ENCODE measurements at places on chromosomes 16 and 17.

GRCh38 chr16:30581457-30581856 lies 4.0 kb downstream of the ZNF785 start:
- DNase-seq = no peak

- DNase-seq = peak; percentile 22
These were observed 32.2 kb downstream of the ARHGAP44 start for GRCh38 chr17:12821376-12821940.

DNA sequence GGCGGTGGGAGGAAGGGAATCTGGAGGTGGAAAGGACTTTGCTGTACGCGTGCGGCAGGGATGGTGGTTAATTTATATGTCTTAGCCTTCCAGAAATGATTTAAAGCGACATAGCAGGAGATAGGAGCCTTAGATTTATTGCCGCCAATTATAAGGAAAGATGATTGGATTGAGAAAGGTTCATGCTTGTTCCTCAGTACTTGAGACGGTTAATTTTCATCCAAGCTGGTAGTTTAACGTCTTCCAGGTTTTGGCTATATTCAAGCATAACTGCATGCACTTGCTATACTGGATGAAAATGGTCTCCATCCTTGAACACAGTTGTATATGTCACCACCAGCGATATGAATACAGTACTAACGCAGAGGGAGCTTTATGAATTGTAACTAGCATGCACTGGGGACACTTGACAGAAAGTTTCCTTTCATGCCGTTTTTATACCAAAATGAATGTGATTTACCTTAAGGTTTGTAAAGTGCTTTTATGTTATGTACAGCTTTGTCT lies 610 bp upstream of the PEX12 start:
- no peak for DNase-seq

GRCh38 chr16:56966093-56966475 lies 4.3 kb downstream of the CETP start:
- DNase-seq = no peak

- no peak for DNase-seq
These were observed 477.9 kb downstream of the SHISA9 start for GRCh38 chr16:13379266-13379665.

GRCh38 chr17:40219594-40220338 lies 662 bp downstream of the WIPF2 start:
- peak; percentile 45 for DNase-seq

DNA sequence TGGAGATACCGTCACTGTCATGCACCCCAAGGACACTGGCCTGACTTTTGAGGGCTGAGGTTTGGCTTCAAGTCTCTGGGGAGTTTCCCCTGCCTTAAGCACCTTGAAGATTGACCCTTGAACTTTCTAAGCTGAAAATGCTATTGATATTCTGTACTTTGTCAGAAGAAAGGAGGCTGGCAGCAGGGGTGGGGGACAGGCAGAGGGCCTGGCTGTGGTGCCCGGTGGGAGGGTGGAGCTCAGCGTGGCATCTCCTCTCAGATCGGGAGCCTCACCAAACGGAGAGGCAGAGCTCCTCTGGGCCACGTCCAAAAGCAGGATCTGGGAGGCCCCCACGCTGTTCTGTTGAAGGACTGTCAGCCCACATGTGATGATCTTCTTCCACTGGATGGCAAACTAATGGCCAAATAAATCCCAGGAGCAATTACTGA lies 305.2 kb upstream of the IRX3 start:
- no peak for DNase-seq

DNA sequence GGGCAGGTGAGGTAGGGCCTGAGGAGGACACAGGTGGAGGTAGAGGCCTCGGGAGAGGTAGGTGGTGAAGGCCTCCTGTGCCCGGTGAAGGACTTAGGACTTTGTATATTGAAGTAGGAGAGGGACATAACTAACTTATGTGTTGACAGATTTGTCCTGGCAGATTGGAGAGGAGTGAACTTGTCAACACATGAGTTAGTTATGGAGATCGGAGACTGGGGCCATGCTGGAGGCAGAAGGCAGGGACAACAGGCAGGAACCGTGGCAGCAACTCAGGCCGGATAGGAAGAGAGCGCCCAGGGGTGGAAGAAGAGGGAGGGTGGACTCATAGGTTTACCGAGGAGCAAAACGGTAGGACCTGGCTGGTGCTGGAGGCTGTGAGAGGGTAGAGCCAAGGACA lies 18.4 kb downstream of the GLP2R start:
- DNase-seq = no peak

DNA sequence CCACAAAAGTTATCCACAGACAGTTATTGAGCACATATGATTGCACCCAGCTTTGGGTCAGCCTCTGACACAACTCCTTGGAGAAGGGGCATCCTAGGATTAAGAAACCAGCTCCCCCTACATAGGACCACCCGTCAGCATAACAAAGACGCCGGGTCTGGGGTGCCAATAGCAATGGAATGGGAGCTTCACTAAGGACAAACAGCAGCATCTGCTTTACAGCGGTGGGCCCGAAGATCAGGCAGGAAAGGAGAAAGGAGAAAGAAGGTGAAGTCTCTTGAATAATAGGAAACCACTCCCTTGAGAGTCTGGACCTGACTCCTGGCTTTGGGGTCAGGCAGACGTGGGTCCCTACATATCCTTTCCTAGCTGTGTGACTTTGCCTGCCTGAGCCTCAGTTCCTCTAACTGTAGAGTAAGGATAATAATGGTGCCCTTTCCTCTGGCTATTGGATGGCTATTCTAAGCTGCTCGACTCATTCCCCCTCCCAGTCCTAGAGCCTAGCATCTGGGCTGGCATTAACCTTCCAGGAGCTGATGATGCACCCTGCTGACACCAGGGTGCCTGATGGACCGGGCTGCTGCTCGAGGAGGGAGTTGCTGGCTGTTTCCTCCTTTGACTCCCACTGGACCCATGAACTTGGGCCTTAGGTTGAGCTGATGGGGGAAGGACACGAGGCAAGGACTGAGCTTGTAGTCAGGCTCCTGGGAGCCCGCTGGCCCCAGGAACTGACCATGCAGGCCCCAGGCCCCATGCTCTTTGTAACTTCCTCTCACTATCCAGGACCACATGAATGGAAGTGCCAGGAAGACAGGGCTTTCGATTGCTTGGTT lies 94.2 kb downstream of the C16orf78 start:
- no peak for DNase-seq

- peak; percentile 97 for DNase-seq
These were observed 13.4 kb downstream of the IRF8 start for GRCh38 chr16:85912211-85912974.

- no peak for DNase-seq
These were observed 11.4 kb downstream of the SLC5A10 start for GRCh38 chr17:18963126-18964017.

DNA sequence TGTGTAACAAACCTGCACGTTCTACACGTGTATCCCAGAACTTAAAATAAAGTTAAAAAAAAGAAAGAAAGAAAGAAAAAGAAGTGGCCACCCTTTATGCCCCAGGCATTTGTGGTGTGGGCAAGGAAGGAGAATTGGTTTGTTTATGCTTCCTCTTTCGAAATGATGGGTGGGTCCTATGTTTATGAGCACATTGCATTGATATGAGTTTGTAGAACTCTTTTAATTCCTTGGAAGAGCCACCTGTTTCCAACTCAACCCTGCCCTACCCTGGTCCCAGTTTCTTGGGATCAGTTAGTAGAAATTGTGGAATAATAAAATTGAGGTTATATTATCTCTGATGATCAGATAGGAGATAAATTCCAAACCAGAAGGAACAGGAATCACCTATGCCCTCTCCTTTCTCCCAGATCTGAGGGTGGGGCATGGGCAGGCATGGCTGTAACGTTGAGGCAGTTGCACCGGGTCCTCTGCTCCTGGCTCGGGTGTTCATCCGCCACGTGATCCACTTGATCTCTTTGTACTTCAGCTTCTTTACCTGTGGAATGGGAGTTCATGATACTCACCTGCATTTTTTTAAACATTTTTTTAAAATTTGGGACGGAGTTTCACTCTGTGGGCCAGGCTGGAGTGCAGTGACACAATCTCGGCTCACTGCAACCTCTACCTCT lies 15.9 kb downstream of the CHAD start:
- peak; percentile 18 for DNase-seq

DNA sequence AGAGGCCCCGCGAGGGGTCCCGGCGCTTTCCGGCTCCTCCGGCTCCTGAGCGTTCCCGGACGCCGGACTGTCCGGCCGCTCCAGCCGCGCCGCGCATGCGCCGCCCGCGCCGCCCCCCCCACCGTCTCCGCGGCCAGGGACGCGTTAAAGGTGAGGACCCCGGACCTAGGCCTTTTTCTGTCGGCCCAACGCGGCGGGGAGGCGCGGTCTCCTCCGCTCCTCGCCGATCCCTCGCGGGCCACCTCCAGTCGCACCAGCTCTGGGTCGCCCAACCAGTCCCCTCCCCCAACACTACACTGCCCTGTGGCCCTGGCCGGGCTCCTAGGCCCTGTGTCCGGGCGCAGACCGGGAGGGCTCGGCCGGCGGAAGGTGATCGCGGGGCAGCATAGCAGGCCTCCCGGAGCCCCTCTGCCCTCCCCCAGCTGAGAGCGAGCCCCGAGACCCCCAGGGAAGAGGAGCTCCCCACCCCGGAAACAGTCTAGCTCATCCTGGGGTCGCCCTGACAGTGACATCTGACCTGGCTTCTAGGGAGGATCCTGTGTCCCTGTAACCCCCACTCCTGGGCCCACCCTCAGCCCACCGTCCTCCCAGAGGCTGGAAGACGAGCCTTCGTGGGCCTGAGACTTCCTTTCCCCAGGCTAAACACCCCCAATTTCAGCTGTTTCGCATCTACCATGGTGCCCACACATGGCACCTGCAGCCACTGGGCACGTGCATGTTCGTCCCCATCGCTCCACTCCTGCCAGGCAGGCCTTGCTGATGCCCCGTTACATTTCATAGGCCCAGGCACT lies 14.7 kb upstream of the BCAR1 start:
- DNase-seq = peak; percentile 47

GRCh38 chr17:76993651-76994050 lies 125.4 kb downstream of the MGAT5B start:
- no peak for DNase-seq

- DNase-seq = no peak
These were observed 388.0 kb upstream of the TNRC6C start for GRCh38 chr17:77570565-77570898.

GRCh38 chr17:80834893-80835275 lies 156.8 kb upstream of the CHMP6 start:
- no peak for DNase-seq

GRCh38 chr17:9021158-9021991 lies at the start of gene NTN1:
Gene NTN1 (plus strand): TSS chr17:9021510. CDS start chr17:9022374, 864 bp downstream.
- DNase-seq = peak; percentile 38
